Osteoblast (primary cell): ENCODE measurements at places on chromosomes 12 and 14. TPM values are rescaled to one million over a fixed set of nuclear protein-coding genes. Genes with fewer than 3 reads are reported as not detected.

REP15 gene
- total RNA-seq: 3.5 and 4.0 TPM in 2 replicates

RNFT2 gene
- 2.4 and 3.3 TPM in 2 replicates for total RNA-seq

ADGRD1 gene
- total RNA-seq: 0.29 and 0.72 TPM in 2 replicates

BHLHE41 gene
- 4.3 and 4.7 TPM in 2 replicates for total RNA-seq

STXBP6 gene
- 2.9 and 5.8 TPM in 2 replicates for total RNA-seq

CLEC2A gene
- total RNA-seq: not detected in 2 replicates

DNAL1 gene
- total RNA-seq: 8.5 and 9.0 TPM in 2 replicates

PLEKHH1 gene
- 0.59 and 1.1 TPM in 2 replicates for total RNA-seq

LGALS3 gene
- total RNA-seq: 368 and 433 TPM in 2 replicates

REM2 gene
- total RNA-seq: 0.29 and 0.36 TPM in 2 replicates

GOLT1B gene
- 65.7 and 254 TPM in 2 replicates for total RNA-seq

RIC8B gene
- total RNA-seq: 13.4 and 14.4 TPM in 2 replicates

MIP gene
- total RNA-seq: not detected in 2 replicates

SLC7A7 gene
- total RNA-seq: 4.3 and 4.7 TPM in 2 replicates

RALGAPA1 gene
- 39.1 and 45.7 TPM in 2 replicates for total RNA-seq

LRRK2 gene
- total RNA-seq: 5.0 and 5.1 TPM in 2 replicates

RIN3 gene
- 7.6 and 10.3 TPM in 2 replicates for total RNA-seq

SPX gene
- total RNA-seq: 1.2 and 2.9 TPM in 2 replicates

ASCL1 gene
- not detected in 2 replicates for total RNA-seq

BEGAIN gene
- total RNA-seq: 1.1 TPM in 1 of 2 replicates, not detected in the other

NRL gene
- 1.5 and 1.8 TPM in 2 replicates for total RNA-seq

SLCO1B1 gene
- total RNA-seq: not detected in 2 replicates

TMEM52B gene
- total RNA-seq: not detected in 2 replicates

FSCB gene
- total RNA-seq: not detected in 2 replicates

HOXC10 gene
- 9.7 and 11.2 TPM in 2 replicates for total RNA-seq

KRT79 gene
- not detected in 2 replicates for total RNA-seq

IQSEC3 gene
- total RNA-seq: 0.36 TPM in 1 of 2 replicates, not detected in the other

ZNF891 gene
- total RNA-seq: 1.4 and 1.5 TPM in 2 replicates

FGD4 gene
- total RNA-seq: 5.6 and 11.9 TPM in 2 replicates

METTL1 gene
- total RNA-seq: 2.9 TPM in 2 replicates

SLC2A3 gene
- total RNA-seq: 117 and 143 TPM in 2 replicates

FITM1 gene
- 0.29 and 0.72 TPM in 2 replicates for total RNA-seq

NKX2-1 gene
- not detected in 2 replicates for total RNA-seq

KRT82 gene
- not detected in 2 replicates for total RNA-seq
